ENCODE measurements at places on chromosomes 7 and 10.

DNA sequence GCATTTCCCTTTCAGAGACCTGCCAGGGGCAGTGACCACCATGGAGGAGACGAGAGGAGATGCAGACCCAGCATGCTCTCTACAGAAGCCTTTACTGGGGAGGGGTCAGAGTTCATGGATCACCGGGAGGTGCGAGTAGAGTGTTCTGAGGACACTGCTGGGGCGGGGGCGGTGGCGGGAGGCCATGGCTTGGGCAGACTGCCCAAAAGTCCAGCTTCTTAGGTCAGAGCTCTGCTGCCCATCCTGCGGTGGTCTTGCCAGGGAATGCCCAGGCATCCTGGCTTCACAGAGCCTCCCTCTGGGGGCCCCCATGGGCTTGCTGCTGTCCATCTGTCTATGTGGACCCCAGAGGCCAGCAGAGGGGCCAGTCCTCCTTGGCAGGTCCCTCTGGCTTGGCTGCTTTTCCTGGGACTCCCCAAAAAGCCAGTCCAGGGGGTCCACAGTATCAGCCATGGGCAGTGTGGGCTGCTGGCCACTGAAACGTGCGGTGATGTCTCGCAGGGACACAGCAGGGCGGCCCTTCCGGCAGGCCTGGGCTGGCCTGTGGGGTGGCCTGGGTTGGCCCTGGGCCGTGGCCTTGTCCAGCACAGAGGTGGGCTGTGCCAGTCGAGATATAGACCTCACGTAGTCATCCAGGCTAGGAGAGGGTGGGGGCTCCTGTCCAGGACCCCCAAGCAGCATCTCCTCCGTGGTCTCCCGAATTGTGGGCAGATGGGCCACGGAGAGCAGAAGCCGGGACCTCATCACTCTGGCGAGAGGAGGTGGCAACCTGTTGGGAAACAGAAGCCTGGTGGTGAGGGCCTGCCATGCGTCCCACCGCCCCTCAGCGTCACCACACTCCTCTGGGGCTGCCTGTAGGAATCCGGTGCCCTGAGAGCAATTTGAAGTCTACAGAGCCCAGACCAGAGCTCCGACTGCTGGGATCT is 1.1 kb downstream of the DEPP1 start:
- no peak for DNase-seq

DNA sequence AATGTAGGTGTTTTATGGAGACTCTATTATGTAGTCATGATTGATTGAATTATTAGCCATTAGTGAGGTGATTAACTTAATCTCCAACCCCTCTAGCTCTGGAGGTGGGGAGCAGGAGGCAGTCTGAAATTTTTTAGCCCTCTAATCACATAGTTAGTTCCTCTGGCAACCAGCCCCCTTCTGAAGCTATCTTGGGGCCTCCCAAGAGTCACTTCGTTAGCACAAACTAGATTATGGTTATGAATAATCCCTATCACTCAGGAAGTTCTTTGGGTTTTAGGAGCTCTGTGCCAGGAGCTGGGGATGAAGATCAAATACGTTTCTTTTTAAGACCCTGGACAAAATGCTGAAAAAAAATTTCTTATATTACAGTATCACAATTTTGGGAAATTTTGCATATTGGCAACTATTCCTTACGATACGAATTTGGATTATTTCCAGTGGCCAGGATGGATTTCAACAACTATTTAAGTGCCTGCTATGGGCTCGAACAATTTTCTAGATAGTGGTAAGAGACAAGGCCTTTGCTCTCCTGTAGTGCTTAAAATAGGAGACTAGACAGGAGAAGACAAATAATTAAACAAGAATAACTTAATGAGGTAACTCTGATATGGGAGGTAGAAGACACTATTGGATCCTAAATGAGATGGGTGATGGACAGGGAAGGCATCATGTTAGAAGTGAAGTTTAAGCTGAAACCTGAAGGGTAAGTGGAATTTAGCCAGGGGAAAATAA is 52.9 kb downstream of the BTAF1 start:
- DNase-seq: no peak

DNA sequence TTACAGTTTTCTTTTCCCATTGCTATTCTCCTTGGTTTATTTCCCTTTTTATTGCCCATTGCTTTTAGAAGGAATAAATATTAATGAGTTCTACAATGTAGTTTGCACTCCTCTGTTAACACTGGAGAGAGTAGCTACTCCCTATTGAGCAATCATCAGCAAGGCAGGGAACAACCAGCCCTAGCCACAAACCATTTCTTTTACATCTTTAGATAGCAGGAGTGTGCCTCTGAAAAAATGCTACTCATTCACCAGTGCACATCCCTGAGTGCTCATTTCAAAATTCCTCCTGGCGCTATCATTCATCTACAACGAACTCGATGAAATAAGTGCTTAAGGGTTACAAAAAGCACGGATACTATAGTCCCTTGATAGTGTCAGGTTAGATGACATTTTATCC is 252.9 kb downstream of the THSD7A start:
- DNase-seq: no peak

- DNase-seq: no peak
Measured at GRCh38 chr10:27392606-27393005, 111.5 kb upstream of the RAB18 start.

- no peak for DNase-seq
Measured at GRCh38 chr10:96743988-96744585, 23.8 kb upstream of the PIK3AP1 start.

- DNase-seq: peak; percentile 42
Measured at GRCh38 chr7:149310113-149310836, 48.3 kb downstream of the ZNF783 start.

DNA sequence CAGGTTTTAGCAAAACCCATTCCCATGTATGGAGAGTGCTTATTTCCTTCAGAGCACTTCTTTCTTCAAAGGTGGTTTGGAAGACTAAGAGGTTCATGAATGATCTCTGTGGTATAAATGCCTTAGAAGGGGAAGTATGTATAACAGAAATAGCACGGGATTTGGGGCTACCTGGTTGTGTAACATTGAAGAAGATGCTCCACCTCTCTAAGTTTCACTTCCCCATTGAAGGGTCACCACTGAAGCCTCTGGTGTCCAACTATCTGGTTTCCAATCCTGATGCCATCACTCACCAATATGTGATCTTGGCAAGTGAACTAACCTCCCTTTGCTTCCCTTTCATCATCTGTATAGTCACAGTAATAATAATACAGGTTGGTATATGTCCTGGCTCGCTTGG is 37.2 kb downstream of the CYCS start:
- DNase-seq: peak; percentile 21

- DNase-seq: no peak
Measured at GRCh38 chr7:37781156-37781555, 67.2 kb upstream of the NME8 start.

- DNase-seq: no peak
Measured at GRCh38 chr7:8236780-8237407, 25.1 kb downstream of the ICA1 start.

- DNase-seq: no peak
Measured at GRCh38 chr7:82959528-82959927, 203.2 kb downstream of the PCLO start.

- no peak for DNase-seq
Measured at GRCh38 chr7:149838992-149839408, 825 bp downstream of the ZNF862 start.

GRCh38 chr10:12018438-12019282 is 23.9 kb downstream of the UPF2 start:
- no peak for DNase-seq

DNA sequence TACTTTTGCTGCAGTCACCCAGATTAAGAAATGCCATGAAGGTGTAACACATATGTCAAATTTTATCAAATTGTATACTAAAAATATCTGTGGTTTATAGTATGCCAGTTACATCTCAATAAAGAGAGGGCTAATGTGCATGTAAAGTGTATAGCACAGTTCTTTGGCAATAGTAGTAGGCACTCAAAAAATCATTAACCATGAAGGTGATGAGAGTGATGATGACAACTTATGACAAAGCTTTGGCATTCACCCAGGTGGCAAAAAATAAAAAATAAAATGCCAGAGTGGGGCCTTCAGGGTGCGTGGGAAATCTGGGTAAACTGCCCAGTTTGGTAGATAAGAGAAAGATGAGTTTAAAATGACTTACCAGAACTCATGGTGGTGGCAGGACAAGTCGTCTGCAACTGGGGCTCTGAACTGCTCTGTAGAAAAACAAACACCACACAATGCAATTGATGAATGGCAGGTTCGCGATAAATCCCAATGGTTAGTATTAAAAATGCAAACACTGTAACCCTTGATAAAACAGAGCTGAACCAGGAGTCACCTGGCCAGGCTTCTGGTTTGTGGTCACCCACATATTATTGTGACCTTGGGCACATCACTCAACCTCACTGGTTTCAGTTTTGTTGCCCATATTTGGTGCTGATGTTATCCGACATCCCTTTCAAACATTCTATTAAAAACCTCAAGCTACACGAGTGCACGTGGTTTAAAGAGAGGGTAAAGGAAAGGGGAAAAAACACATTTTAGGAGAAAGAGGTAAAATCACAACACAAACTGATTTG is 120.2 kb downstream of the SORBS1 start:
- DNase-seq: peak; percentile 18

DNA sequence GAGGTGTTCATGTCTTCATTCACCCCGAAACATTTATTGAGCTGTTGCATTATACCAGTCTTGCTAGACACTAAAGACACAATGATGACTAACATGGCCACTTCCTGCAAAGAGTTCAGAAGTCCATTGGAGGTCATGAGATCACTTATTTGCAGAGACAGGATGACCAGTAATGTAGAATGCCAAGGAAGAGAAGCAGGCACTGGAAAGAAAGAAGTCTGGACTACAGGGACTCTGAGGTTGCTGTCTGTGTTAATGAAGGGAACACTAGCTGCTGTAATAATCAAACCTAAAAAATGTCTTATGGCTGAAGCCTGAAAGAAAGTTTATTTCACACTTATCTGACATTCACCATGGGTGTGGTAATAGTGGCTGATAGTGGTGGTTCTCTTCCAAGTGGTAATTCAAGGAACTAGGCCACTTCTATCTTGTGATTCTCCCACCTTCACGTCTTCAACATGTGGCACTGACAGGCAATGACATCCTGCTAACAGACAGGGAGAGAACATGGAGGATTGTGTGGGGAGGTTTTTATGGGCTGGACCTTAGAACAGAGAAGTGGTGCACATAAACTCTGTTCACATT is 89.2 kb upstream of the MKLN1 start:
- DNase-seq: no peak

DNA sequence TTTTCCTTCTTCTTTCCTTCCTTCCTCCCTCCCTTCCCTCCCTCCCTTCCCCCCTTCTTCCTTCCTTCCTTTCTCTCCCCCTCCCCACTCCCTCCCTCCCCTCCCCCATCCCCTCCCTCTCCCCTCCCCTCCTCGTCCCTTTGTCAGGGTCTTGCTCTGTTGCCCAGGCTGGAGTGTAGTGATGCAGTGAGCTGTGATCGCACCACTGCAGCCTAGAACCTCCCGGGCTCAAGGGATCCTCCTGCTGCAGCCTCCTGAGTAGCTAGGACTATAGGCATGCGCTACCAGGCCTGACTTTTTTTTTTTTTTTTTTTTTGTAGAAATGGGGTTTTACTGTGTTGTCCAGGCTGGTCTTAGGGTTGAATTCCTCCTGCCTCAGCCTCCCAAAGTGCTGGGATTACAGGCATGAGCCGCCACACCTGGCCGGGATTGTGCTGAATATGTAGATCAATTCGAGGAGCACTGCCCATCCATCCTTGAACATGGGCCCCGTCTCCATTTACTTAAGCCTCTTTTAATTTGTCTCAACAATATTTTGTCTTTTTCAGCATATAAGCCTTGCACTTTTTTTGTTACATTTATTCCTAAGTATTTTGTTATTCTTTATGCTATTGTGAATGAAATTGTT is 23.4 kb downstream of the GRIFIN start:
- DNase-seq: no peak

GRCh38 chr10:28940158-28940888 is 263.0 kb downstream of the BAMBI start:
- no peak for DNase-seq

- DNase-seq: no peak
Measured at GRCh38 chr10:74000892-74001669, 3.2 kb downstream of the VCL start.

DNA sequence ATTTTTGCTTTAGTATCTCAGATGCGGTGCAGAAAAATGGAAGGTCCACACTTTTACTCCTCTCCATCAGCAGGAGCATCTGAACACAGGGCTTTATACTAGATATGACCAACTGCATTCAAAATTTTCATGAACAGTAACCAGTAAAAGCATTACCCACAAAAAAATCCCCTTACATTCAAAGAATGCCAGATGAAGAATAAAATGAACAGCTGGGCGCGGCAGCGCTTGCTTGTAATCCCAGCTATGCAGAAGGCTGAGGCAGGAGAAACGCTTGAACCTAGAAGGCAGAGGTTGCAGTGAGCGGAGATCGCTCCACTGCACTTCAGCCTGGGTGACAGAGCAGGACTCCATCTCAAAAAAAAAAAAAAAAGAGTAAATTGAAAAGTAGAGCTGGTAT is 3.1 kb downstream of the SAR1A start:
- DNase-seq: no peak

GRCh38 chr10:1100691-1101368 is 44.6 kb downstream of the WDR37 start:
- DNase-seq: no peak

DNA sequence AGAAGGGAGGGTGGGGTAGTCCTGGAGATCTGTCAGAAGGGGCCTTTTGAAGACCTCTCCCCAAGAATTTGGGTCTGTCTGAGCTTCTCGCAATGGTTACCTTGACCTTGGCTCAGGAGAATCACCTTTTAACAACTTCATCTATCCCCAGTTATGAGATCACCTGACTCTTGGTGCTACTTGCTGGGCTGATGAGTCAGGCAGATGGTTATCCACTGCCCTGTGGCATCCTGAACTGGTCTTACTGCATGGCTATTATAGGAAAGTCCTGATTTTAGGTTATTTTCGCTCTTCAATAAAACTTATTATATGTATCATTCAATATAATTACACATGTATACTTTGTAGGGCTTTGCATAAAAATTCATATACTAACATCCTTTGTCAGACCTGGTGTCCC is 274.7 kb downstream of the GFRA1 start:
- no peak for DNase-seq

GRCh38 chr7:43078794-43079193 is 33.7 kb upstream of the HECW1 start:
- DNase-seq: no peak

- no peak for DNase-seq
Measured at GRCh38 chr10:117688358-117688757, 145.8 kb downstream of the EMX2 start.

Measured in GM19239 (cell line).